ENCODE measurements at places on chromosomes 12 and 14.

DNA sequence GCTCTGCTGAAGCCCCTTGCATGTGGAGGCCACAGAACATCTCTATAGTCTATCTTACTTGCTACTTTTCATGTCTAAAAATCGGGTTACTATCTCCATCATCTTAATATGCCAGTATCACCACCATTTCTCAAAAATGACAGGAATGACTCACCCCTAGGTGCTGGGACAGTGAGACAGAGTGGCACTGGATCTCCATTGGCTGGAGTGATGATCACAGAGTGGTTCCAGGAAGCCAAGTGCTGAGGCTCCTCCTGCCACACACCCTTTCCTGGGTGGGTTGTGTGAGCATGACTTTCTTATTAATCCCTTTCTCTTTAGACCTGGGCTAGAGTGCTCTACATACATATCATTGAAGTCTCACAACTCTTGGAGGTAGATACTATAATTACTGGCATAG is 3.3 kb upstream of the ASCL1 start:
- DNase-seq: no peak

DNA sequence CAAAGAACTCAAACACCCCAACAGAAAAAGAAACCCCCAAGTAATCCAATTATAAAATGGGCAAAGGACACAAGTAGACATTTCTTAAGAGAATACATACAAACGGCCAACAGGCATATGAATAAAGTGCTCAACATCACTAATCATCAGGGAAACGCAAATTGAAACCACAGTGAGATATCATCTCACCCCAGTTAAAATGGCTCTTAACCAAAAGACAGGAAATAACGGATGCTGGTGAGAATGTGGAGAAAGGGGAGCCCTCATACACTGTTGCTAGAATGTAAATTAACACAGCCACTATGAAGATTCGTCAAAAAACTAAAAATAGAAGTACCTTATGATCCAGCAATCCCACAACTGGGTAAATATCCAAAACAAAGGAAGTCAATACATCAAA is 52.4 kb downstream of the CLMN start:
- no peak for DNase-seq

DNA sequence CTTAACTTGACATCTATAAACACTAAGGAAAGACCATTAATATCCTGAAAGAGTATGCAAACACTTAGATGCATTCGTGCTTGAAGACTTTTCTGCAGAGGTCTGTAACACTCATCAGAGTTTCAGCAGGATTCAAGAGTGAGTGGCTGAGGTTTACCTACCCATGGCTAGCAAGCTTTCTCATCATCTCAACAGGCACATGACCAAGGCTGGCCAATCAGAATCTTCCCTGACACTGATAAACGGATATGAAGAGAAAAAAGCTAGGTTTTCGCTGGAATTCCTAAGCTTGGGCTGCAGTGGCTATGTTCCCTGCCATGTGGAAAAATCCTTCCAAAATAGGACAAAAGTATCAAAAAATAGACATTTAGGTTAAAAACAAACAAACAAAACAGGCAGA is 162.1 kb upstream of the USP15 start:
- DNase-seq: no peak

DNA sequence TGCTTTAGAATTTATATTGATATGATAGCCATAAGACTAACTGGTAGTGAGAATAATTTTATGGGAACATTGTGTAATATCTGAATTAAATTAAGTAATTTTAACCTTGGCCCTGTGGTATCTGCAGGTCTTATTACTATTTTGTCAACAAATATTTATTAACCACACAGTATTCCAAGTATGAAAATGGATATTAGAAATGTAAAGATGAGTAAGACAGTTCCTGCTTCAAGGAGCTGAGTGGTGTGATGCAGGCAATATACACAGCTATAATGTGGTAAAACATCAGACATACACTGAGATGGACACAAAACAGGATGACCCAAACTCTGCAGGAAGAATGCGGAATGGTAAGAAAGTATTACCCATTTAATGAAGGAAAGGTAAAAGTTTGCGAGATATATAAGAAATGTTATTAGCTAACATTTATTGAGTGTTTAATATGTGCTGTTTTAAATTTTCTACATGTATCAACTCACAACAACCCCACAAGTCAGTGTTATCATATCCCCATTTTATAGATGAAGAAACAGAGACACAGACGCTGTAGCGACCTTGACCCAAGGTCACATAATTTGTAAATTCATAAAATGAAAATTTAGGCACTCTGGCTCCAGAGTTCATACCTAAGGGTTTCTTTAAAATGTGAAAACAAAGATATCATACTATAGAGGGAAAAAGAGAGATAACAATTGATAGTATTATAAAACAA is 12.7 kb downstream of the ABCD2 start:
- no peak for DNase-seq

DNA sequence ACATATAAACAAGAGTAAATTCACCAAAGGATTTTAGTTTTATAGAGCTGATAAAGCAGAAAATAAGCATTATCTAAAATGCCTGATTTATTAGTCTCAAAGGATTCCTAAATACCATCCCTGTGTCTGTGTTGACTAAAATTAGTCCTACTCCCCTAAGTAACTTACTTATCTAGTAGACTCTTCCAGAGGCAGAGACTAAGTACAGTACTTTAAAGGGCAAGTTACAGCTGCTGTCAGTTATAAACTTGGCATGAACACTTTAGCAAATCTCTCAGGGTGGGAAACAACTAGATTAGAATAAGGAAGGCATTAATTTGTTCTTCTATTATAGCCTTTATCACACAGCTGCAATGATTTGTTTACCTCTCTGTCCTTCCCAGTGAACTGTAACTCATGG is 46.0 kb downstream of the ATP2B1 start:
- DNase-seq: no peak

GRCh38 chr12:99136516-99136915 is 491.4 kb downstream of the APAF1 start:
- no peak for DNase-seq

- DNase-seq: no peak
Observed at GRCh38 chr14:55874785-55875184, 243.4 kb upstream of the PELI2 start.

- DNase-seq: no peak
Observed at GRCh38 chr12:2439332-2440100, 355.3 kb upstream of the FKBP4 start.

- no peak for DNase-seq
Observed at GRCh38 chr12:2163177-2163941, 110.6 kb downstream of the CACNA1C start.

DNA sequence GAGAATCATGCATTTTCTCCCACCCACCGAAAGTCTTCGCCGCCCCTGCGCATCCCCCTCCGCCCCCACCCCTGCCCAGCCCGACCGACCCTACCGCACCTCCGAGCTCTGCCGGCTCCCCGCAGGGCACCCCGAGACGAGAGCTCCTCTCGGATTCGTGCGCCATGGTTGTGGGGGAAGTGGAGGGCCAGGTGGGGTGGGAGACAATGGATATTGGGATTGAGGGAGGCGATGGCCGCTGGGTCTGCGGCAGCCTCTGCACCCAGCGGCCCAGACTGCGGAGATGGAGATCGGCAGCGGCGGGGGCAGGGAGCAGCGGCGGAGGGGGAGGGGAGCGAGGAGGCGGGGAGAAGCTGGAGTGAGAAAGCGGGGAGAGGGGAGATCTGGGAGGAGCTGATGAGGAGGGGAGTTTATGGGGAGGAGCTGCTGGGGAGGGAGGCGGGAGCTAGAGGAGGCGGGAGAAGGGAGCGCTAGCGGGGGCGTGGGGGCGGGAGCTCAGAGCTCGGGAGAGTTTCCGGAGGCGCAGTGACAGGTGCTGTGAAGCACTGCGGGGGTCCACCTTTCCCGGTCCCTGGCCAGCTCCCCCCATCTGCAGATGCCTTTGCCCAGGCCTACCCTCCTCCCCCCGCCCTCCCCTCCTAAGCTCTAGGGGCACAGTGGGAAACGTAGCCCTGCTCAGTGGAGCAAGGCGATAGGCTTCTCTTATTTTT is at the start of gene SALL2:
Gene SALL2, minus strand, starts transcription at position 385 of the 710 bp plus-strand sequence. Its CDS starts 219 bp downstream, at position 166.
- peak; percentile 79 for DNase-seq

- DNase-seq: no peak
Observed at GRCh38 chr14:21768116-21768874, 94.7 kb upstream of the OR4E1 start.

GRCh38 chr12:57739387-57739786 is 845 bp upstream of the AGAP2 start:
- no peak for DNase-seq

DNA sequence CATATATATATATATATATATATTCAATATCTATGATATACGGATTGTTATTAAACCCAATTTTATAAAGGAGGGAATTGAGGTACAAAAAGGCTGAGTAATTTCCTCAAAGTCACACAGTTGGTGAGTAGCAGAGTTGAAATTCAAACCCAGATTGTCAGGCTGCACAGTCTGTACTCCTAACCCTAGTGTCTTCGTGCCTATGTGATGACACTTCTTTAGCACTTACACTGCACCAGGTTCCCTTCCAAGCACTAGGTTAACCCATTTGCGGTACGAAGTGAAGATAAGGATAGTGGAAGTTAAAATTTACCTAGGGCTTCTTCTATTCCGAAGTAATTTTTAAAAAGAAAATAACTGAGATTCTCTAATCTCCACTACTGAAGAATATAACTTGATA is 125.1 kb upstream of the TSPAN8 start:
- no peak for DNase-seq

DNA sequence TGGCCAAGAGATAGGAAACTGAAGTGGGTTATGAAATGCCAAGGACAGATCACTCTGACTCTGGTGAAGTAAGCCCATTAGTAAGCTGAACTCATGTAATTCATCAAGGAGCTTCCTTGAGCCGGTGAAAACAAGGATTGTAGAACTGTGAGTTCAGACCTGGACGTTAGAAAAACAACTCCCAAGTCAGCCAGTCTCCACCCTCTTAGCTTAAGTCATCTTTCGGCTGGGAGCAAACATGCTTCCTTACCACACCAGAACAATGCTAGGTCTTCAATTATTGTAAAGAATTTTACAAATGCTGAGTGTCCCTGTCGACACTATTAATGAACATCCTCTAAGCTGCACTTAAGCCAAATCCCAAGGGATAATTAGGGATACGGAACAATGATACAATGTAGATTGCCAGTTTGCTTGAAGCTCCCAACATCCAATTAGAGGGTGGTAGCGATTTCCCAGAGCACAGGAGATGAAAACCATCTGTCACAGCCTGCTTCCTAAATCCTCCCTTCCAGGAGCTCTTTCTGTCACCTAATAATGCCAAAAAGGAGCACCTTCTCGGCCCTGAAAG is 45.7 kb upstream of the VASH1 start:
- DNase-seq: no peak

DNA sequence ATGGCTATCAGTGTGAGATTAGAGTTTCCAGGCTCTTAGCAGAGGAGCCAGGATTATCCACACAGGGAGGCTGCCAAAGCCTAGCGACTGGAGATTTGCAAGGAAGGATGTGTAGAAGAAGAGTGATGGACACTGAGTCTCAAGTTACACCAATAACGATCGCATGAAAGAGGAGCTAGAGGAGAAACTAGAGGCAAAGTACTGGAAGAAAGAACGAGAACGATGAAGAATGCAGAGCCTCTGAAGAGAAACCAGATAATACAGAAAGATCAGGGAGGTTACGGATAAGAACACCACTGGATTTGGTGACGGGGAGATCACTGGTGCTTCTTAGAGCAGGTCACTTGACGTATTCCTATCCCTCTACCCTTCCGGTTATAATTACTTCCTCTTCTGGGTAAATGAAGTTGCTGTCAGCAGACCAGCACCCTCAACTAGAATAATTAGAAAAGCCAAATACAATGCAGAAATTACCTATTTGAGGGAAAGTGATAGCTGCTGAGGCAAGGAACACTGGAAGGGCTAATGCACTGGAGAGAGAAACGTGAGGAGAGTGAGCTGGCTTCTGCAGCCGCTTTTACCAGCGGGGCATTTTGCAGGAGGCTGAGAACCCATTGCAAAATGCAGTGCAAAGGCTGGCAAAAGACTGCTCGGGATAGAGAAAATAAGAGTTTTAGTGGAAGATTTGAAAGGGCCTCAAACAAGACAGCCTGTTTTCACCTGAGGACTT is 93.1 kb upstream of the HIF1A start:
- no peak for DNase-seq

- DNase-seq: no peak
Observed at GRCh38 chr12:50524621-50525020, 19.8 kb downstream of the DIP2B start.

DNA sequence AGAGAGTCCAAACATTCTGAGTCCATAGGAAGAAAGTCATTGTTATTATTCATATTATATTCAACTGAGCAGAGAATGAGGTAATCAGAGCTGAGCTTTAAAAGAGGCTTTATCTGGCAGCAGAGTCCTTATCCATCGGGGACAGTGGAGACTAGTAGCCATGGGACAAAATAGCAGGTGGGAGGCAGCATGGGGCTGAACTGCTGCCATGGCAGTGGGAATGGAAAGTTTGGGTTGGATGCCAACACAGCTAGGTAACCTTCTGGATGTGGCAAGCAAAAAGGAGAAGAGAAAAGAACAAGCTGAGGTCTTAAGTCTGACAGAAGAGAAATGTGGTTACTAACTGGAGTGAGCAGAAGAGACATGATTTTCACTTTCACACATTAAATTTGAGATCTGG is 71.0 kb upstream of the CDKN3 start:
- DNase-seq: no peak

- DNase-seq: no peak
Observed at GRCh38 chr12:77437206-77437605, 371.8 kb upstream of the E2F7 start.

- peak; percentile 63 for DNase-seq
Observed at GRCh38 chr12:54370171-54370730, 6.0 kb upstream of the GPR84 start.

All from amygdala (tissue), 56 donors.